KBM-7 (cell line): ENCODE measurements at places on chromosomes 1 and 21.

GRCh38 chr21:16676391-16676790, 836.5 kb upstream of the CXADR start:
- DNase-seq = no peak

DNA sequence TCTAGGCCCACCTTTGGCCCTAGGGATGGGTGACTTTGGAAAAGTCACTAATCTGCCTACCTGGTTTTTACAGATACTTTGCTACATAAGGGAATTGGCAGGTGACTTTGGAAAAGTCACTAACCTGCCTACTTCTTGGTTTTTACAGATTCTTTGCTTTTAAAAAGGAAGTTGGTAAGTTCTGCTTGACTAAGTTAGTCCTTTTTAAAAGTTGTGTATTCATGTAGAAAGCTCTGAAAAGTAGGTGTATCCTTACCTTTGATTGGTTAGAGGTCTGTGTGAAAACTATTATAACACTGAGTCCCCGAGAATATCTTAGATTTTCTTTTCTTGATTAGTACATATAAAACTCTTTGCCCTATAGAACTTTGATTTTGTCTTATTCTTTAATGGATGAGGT, 12.4 kb downstream of the ATF6 start:
- no peak for DNase-seq

GRCh38 chr21:41777951-41778815, 11.3 kb upstream of the RIPK4 start:
- peak; percentile 62 for DNase-seq

DNA sequence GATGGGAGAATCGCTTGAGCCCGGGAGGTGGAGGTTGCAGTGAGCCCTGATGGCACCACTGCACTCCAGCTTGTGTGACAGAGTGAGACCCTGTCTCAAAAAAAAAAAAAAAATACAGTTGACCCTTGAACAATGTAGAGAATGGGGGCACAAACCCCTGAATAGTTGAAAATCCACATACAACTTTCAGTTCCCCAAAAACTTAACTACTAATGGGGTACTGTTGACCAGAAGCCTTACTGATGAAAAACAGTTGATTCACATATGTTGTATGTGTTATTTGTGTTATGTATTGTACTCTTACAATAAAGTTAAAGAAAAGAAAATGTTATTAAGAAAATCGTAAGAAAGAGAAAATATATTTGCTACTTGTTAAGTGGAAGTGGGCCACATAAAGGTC, 51.2 kb upstream of the COA6 start:
- DNase-seq = no peak

DNA sequence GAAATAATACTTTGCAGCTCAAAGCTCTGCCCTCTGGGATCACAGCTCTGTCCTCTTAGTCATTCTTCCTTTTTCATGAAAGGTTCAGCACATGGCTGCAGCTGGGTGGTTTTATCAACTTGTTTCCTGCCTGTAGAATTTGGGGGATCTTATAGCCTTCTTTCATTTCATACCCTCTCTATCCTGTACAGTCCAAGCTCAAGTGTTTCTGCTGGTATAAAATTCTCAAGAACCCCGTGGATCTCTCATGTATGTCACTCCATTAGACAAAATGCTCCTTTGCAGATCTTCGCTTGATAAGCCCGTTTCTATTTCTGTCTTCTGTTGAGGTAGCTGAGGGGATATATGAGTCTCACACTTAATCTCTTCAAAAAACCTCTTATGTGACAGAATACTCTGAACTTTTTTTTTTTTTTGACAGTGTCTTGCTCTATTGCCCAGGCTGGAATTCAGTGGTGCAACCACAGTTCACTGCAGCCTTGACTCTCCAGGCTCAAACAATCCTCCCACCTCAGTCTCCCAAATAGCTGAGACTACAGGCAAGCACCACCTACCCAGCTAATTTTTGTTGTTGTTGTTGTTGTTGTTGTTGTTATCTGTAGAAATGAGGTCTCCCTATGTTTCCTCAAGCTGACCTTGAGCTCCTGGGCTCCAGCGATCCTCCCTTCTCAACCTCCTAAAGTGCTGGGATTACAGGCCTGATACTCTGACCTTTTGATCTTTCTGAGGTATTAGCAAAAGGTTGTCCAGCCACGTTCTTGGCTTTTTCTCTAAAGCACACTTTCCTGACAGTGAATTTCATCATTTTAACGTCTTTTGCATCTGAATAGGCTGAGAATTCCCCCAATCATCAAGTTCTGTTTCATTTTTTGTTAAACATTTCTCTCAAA, 24.6 kb upstream of the COL9A2 start:
- no peak for DNase-seq

DNA sequence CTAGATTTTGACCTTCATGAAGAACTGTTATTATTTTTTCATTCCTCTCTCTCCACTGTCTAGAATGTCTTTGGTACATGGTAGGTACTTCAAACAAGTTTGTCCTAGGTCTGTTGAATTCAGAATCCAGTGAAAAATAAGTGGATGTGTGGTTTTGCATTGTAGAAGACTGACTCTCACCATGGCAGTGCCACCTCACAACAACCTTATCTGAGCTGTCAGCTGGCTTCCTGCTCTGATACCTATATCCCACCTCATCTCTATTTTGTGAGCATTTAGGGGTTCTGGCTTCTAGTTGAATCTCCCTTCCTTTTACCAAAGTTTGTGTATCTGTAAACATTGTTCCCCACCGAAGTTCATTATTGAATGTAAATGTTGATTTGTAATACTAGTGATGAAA, 9.1 kb downstream of the SWT1 start:
- peak; percentile 15 for DNase-seq

GRCh38 chr1:67733681-67734322, 48.8 kb downstream of the GADD45A start:
- DNase-seq = no peak

GRCh38 chr1:6094246-6094645, 48.6 kb downstream of the KCNAB2 start:
- no peak for DNase-seq

GRCh38 chr1:38050397-38051078, 3.9 kb upstream of the POU3F1 start:
- DNase-seq = no peak

GRCh38 chr1:231827337-231828105, 200.9 kb downstream of the DISC1 start:
- no peak for DNase-seq

GRCh38 chr1:40745176-40745575, 38.4 kb upstream of the KCNQ4 start:
- no peak for DNase-seq

GRCh38 chr1:94259635-94260289, 22.4 kb upstream of the ARHGAP29 start:
- no peak for DNase-seq

- no peak for DNase-seq
These were observed 8.5 kb upstream of the ACBD6 start for GRCh38 chr1:180510882-180511281.

DNA sequence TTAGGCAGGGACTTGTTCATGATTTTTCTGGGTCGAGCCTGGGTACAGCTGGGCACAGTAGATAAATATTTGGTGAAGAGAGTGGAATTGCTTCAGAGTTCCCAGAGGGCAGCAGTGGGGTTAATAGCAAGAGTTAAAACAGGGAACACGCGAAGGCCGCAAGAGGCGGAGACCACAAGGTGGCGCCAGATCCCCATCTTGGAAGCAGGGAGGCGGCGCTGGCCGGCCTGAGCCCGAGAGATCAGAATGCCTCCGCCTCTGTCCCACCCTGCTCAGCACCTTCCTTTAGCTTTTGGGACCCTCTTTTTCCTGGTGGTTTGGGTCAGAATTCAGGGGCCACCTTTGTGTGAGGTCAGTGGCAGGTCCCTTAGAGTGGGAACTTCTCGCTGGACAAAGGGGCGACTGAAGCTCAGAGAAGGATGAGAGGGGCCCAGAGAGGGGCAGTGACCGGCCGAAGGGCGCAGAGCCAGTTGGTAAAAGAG, 6.5 kb upstream of the PADI2 start:
- peak; percentile 88 for DNase-seq

GRCh38 chr1:38743184-38743583, 116.4 kb downstream of the RRAGC start:
- no peak for DNase-seq

DNA sequence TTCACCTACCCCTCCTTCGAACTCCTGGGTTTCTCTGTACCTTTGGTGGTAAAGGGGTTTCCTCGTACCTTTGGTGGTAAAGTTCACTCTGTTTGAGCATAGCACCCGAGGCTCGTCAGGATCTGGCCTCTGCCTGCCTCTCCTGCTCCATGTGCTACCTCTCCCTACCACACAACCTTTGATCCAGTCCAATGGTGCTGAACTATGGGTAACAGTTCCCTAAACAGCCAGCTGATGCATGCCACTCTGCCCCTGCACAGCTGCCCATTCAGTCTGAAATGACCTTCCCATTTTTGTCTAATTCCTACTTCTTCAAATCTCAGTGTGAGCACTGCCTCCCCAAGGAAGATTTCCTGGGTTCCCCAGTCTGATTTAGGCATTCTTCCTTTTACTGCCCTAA, 14.0 kb downstream of the OVAAL start:
- no peak for DNase-seq

DNA sequence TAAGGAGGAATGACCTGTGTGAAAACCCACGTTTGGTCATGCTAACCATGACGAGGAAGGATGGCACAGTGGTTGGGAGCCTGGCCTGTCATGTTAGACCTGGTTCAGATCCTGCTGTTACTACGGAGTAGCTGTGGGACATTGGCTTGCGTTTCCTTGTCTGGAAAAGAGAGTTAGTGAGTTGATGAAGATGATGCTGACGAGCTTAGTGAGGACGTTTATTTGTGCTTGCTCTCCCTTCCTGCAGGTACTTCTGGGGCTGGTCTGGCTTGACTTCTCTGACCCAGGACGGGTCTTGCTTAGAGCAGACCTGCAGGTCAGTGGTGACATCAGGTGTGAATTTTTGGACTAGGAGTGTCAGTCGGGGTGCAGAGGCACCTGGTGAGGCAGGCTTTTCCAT, 14.7 kb downstream of the GALNT2 start:
- DNase-seq = no peak

- DNase-seq = no peak
These were observed 1882.4 kb downstream of the NCAM2 start for GRCh38 chr21:22880573-22880972.

GRCh38 chr1:100502052-100502792, 35.7 kb upstream of the GPR88 start:
- DNase-seq = no peak

GRCh38 chr1:229162825-229163515, 107.9 kb upstream of the RAB4A start:
- no peak for DNase-seq

DNA sequence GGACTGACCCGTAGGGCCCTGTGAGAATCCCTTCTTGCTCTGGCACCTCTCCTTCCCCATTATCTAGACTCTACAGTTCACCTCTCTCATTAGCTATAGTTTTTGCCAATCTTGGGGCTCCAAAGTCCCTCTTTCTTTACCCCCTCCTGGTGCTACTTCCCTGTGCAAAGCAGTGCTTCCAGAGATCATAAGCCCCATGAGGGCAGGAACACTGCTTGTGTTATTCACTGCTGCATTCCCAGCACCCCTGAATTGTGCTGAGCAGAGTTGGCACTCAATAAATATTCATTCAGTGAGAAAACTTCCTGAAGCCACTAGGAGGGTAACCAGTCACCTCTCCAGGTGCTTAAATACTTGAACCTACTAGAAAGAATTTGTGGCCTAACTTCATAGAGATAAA, 2.1 kb upstream of the H3-3A start:
- DNase-seq = no peak

DNA sequence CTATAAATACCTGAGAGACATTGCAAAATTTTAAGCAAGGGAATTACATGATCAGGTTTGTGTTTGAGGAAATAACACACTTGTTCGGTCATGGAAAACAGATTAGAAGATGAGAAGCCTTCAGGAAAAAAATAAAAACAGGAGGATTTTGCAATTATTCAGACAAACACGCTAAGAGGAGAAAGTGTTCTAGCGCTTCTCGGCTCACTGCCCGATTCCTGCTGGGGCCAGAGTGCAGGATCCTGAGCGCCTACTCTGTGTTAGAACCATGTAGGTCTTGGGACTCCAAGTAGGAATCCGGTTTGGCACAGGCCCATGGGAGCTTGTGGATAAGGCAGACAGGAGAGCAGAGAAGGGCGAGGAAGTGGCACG, 8.1 kb upstream of the PRELP start:
- no peak for DNase-seq

DNA sequence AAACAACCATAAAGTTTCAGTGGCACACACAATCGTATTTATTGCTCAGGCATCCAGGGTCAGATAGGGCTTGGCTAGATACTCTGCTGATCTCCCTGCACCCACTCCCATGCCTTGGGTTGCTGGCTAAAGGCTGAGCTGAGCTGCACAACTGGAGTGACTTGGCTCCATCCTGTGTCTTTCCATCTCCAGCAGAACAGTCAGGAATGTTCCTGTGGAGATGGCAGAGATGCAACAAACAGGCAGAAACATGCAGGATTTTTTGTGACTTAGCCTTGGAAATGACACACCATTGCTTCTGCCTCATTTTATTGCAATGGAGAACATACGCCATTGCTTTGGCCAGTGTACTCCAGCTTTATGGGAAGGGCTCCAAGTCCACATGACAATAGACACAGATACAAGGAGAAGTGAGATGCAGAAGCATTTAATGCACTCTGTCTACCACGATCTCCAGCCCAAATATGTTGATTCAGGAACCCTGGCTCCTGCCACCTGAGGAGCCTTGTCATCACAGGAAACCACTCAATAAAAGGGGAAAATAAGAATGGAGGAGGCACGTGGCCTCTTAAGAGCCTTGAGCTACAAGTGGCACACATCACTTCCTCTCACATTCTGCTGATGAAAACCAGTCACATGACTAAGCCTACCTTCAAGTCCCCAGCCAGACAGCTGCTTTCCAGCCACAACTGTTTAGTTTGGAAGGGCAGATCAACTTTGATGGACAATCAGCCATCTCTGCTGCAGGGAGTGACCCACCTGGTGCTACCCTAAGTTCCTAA, 10.1 kb upstream of the GUCA2B start:
- DNase-seq = peak; percentile 57

GRCh38 chr1:213327017-213327667, 276.1 kb downstream of the RPS6KC1 start:
- peak; percentile 73 for DNase-seq

DNA sequence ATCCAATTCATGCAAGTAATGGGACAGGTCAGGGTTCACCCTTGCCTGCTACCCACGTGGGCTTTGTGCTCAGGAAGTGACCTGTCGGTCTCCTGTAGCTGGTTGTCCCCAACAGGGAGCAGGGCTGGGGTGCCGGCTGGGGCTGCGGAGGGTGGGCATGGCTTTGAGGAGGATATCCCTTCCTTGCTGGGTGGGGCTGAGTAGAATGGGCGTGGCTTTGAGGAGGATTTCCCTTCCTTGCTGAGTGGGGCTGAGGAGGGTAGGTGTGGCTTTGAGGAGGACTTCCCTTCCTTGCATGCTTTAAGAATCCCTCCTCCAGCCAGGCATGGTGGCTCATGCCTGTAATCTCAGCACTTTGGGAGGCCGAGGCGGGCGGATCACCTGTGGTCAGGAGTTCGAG, 151.3 kb downstream of the CLIC6 start:
- no peak for DNase-seq

- no peak for DNase-seq
These were observed 46.9 kb upstream of the ADAMTS1 start for GRCh38 chr21:26892151-26892550.

- peak; percentile 71 for DNase-seq
These were observed 898.4 kb downstream of the KCNT2 start for GRCh38 chr1:195709821-195710220.
